H7 (cell line): ENCODE measurements at places on chromosomes 4 and X. TPM values are rescaled to one million over a fixed set of nuclear protein-coding genes. Genes with fewer than 3 reads are reported as not detected.

GRCh38 chrX:77347572-77347971 is 99.6 kb upstream of the FGF16 start:
- DNase-seq, result no peak

GSPT2 gene
- total RNA-seq, result 13.5 and 14.2 TPM in 2 replicates

GRCh38 chr4:13171292-13172057 is 312.7 kb downstream of the RAB28 start:
- DNase-seq, result no peak

OCIAD2 gene
- total RNA-seq, result 82.3 and 83.2 TPM in 2 replicates

DNA sequence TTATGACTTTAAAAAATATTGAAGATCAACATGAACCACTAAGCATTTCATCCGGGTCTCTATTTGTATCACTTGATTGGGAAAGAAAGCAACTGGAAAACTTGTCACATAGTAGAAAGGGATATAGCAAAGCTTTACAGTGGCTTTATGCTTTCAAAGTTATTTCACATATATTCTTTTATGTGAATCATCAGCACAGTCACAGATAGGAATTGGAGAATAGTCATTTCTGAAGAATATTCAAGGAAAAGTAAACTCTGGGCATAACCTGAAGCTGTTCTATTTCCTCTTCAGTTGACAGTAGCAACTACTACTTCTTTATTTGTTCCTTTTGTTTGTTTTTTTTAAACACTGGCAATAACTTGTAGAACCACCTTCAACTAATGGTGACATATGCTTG is 50.5 kb downstream of the MND1 start:
- no peak for DNase-seq

ZFP92 gene
- total RNA-seq, result not detected in 2 replicates

CDS1 gene
- total RNA-seq, result 4.5 and 7.1 TPM in 2 replicates

CDX4 gene
- 21.7 and 23.8 TPM in 2 replicates for total RNA-seq

DNA sequence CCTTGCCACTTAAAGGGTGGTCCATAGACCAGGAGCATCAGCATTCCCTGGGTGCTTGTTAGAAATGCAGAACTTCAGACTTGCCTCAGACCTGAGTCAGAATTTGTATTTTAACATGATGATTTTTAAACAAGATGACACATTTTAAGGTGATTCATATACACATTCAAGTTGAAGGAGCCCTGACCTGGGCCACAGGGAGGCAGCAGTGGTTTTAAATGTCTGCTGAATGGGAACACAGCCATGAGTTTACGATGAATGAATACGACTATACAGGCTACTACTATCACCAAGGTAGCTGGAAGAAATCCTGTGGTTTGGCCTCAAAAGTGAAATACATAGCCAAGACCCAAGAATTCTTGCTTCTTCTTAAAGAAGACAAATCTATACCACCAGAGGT is 2.9 kb downstream of the HDAC8 start:
- no peak for DNase-seq

RAB33A gene
- 0.81 TPM in 1 of 2 replicates, not detected in the other for total RNA-seq

GRCh38 chr4:52889354-52889753 is 27.2 kb downstream of the RASL11B start:
- DNase-seq, result no peak

- DNase-seq, result no peak
Measured at GRCh38 chrX:16202943-16203342, 35.7 kb downstream of the MAGEB17 start.

- DNase-seq, result no peak
Measured at GRCh38 chr4:175369087-175369486, 443.0 kb downstream of the GPM6A start.

BGN gene
- total RNA-seq, result 0.83 and 1.1 TPM in 2 replicates

GRCh38 chrX:40694802-40695201 is 40.5 kb downstream of the MED14 start:
- no peak for DNase-seq
